Fibroblast of mammary gland (primary cell): ENCODE measurements at places on chromosomes 7 and 10.

- no peak for DNase-seq
These were observed 203.6 kb upstream of the CELF2 start for GRCh38 chr10:10814069-10814468.

GRCh38 chr10:124600051-124600880 lies 138.6 kb downstream of the LHPP start:
- no peak for DNase-seq

DNA sequence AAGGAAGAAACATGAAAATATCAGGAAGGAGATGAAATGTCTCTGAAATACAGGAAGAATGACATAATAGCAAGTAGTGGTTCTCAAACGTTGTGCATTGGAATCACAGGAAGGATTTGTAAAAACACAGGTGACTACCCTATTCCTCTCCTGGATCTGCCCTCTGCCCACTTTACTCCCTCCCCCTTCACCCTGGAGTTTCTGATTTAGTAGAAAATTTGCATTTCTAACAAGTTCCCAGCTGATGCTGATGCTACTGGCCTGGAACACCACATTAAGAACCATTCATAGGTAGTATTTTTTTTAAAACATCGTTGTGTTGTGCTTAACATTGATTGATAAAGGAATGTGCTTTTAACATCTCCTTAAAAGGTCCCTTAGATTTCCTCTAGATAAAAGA lies 130.9 kb downstream of the PHF14 start:
- DNase-seq: no peak

GRCh38 chr7:121480566-121481335 lies 84.6 kb upstream of the FAM3C start:
- DNase-seq: no peak

DNA sequence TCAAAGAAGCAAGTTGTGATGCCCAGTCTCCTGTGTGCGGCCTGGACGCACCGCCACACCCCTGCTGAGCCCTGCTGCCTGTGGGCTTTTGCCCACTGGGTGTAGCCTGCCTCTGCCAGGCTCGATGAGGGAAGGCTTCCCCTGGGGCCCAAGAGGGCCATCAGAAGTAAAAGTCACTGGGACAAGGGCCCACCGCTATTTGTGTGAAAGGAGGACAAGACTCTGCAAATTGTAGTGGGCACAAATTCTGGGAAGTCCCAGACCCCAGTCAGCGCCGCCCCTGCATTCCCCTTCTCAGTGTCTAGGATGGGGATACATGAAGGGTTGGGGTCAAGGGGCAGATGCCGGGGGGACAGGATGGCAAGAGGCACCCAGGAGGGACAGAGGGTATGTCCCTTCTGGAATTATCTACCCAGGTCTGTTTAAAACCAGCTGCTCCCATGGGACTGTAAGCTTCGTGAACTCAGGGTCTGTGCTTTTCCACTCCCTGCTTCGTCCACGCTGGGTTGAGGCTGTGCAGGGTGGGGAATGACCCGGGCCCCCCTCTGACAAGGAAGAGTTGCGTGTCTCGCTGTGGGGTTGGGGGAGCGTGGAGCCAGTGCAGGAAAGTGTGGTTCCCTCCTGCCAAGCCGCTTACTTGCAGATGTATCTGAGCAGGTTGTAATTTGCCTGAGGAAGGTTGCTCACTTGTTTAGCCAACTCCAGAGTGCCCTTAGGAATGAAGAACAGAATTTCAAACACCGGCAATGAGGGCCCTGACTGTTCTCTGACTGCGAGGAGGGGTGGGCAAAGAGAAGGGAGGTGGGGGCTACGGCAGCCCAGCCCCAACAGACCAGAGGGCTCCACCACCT lies 147.2 kb downstream of the MAPK8 start:
- no peak for DNase-seq

GRCh38 chr10:118669020-118669791 lies 73.8 kb upstream of the PRLHR start:
- DNase-seq: peak; percentile 88
